ENCODE measurements at places on chromosomes 16 and 17.

DNA sequence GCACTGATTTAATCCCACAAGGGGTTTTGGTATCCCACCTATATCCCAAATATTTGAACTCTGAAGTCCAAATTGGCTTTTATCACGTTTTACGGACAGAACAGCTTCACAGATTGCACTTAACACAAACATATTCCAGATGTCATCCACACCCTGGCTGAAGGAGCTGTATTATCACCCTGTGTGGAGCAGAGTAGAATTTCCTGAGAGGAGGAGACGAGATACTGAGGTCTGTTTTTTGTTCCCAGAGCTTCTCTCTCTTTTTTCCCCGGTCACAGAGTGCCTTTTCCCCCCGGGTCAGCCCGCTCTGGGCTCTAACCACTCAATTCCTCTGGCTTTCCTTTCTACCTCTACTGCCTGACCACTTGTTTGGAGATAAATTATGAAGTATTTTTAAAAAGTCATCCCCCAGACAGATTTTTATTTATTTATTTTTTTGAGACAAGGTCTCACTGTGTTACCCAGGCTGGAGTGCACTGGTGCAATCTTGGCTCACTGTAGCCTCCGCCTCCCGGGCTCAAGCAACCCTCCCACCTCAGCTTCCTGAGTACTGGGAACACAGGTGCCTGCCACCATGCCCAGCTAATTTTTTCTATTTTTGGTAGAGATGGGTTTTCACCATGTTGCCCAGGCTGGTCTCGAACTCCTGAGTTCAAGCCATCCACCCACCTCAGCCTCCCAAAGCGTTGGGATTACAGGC lies 30.7 kb downstream of the DNAH2 start:
- no peak for DNase-seq

DNA sequence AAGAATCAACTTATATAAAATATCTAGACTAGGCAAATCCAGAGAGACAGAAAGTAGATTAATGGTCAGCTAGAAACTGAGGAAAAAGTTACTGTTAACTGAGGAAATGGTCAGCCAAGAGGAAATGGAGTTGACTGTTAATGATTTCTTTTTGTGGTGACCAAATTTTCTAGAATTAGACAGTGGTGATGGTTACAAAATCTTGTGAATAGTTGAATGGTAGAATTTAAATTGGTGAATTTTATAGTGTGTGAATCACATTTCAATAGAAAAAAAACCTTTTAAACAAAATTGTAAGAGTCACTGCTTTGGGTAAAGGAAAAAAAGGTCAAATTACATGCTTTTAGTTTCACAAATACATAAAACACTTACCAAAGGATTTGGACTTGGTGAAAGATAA lies 30.0 kb downstream of the APPBP2 start:
- DNase-seq, result no peak

- DNase-seq, result no peak
Observed at GRCh38 chr17:9175700-9176467, 154.6 kb downstream of the NTN1 start.

DNA sequence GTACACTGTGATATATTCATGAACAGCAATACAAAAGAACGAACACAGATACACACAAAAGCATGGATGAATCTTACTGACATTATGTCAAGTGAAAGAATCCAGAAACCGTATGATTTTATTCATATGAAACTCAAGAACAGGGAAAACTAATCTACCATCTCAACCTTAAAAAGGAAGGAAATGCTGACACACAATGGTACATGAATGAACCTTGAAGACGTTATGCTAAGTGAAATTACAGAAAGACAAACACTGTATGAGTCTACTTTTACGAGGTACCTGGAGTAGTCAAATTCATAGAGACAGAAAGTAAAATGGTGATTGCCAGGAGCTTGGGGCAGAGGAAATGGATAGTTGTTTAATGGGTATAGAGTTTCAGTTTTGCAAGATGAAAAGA lies 8.7 kb upstream of the PRKCB start:
- no peak for DNase-seq

DNA sequence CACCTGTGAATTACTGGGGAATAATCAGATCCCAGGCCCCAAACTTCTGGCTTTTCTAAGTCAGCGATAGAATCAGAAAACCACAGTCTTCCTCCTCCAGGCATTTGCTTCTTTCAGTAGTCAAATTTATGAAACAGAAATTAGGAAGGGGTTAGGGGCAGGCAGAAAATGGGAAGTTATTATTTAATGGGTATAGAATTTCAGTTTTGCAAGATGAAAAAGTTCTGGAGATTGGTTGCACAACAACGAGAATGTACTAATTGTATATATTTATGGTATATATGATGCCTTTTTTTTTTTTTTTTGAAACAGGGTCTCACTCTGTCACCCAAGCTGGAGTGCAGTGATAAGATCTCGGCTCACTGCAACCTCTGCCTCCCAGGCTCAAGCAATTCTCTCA lies 23.5 kb downstream of the ORC6 start:
- no peak for DNase-seq

- no peak for DNase-seq
Observed at GRCh38 chr17:63489291-63489690, 12.4 kb downstream of the ACE start.

DNA sequence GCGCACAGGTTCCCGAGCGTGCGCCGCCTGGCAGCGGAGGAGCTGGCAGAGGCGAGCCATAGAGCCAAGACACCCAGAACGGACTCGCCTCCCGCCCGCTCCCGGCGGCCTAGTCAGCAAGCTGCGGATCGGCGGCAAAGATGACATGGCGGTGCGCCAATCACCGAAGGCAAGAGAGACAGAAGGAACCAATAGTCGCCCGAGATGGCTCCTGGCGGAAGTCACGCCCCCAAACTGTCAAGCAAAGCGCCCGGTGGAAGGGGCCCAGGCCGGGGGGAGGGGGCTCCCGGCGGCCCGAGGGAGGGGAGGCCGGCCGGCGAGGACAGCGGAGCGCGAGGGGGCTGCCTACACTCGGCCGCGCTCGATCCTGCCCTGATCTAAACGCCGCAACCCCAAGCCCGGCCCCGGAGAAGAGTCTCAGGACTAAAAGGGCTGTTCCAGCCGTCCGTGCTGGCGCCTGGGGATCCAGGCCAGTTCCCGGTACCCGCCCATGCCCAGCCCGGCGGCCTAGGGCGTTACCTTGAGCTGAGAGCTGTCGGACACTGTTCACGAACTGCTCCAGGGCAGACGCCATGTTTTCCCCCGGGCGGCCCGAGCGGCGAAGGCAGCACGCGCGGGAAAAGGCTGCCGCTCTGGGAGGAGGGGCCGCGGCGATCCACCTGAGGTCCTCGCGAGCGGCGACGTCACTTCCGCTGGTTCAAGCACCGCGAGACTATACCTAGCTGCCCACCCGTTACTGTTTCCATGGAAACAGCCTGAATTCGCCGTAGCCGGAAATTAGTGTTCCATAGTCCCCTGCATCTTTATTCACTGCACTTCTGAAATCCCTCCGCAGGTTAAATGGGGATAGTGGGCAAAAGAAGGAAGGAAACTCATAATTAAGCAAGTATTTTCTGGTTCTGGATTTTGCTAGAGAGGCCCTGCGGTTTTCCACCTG lies at the start of gene COPS3:
TSS of gene COPS3 (minus strand) at position 634 of the 937 bp plus-strand sequence. CDS start at position 574, 60 bp downstream.
- DNase-seq, result peak; percentile 94

DNA sequence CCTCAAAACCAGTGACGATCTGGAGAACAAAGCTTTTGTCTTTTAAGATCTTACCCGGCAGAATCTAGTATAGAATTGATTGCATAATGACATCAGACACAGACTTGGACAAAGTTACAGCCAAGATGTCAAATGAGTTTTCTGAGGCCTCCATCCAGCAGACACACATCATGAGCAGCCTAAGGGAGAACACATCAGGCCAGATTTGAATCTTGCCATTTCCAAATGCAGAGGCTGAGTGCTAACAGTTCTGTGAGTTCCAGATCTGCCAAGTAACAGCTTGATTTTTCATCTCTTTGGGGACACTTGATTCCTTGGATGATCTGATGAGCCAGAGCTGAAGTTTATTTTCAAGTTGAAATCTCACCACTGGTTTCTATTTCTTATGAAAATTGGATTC lies 21.0 kb downstream of the NOG start:
- DNase-seq, result no peak

- no peak for DNase-seq
Observed at GRCh38 chr16:6356911-6357310, 975.7 kb upstream of the RBFOX1 start.

GRCh38 chr17:39639566-39640458 lies 2.9 kb downstream of the STARD3 start:
- DNase-seq, result no peak

DNA sequence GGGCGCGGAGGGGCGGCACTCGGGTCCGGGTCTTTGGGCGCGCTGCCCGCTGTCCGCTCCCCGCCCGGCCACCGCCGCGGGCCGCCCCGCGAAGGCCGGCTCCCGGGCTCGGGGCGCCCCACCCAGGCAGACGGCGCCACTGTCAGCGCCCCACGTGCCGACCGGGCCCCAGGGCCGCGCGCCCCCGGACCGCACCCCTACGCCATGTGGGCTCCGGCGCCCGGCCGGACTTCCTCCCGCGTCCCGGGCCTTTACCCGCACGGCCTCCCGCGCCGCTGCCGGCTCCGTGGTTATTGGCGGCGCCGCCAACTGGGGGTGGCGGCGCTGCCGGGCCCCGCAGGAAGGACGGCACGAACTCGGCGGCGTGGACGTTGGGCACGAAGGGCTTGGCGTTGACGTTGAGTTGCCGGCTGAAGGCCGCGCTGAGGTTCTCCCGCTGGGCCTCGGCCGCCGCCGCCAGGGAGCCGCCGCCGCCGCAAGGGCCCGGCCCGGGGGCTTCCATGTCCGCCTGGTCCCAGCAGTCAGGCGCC lies 577 bp downstream of the GSPT1 start:
- no peak for DNase-seq

Measured in NCI-H1436 treated with DMSO at 0.1 percent for 48 hours (cell line).